ENCODE measurements at places on chromosomes 12 and 14.

- DNase-seq: no peak
These were observed 45.4 kb downstream of the TMTC1 start for GRCh38 chr12:29738365-29738764.

DNA sequence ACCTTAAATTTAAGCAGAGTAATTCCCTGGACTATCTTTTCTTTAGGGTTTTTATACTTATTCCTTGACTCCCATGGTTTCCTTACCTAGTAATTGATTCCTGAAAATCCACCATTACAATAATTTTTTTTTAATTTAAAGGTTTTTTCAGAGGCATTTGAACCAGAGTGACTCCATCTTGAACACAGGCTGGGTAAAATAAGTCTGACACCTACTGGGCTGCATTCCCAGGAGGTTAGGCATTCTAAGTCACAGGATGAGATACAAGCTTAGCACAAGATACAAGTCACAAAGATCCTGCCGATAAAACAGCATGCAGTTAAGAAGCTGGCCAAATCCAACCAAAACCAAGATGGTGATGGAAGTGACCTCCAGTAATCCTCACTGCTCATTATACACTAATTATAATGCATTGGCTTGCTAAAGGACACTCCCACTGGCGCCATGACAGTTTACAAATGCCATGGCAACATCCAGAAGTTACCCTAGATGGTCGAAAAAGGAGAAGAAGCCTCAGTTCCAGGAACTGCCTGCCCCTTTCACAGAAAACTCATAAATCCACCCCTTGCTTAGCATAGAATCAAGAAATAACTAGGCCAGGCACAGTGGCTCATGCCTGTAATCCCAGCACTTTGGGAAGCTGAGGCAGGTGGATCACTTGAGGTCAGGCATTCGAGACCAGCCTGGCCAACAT is 53.6 kb downstream of the SLC25A21 start:
- DNase-seq: no peak

DNA sequence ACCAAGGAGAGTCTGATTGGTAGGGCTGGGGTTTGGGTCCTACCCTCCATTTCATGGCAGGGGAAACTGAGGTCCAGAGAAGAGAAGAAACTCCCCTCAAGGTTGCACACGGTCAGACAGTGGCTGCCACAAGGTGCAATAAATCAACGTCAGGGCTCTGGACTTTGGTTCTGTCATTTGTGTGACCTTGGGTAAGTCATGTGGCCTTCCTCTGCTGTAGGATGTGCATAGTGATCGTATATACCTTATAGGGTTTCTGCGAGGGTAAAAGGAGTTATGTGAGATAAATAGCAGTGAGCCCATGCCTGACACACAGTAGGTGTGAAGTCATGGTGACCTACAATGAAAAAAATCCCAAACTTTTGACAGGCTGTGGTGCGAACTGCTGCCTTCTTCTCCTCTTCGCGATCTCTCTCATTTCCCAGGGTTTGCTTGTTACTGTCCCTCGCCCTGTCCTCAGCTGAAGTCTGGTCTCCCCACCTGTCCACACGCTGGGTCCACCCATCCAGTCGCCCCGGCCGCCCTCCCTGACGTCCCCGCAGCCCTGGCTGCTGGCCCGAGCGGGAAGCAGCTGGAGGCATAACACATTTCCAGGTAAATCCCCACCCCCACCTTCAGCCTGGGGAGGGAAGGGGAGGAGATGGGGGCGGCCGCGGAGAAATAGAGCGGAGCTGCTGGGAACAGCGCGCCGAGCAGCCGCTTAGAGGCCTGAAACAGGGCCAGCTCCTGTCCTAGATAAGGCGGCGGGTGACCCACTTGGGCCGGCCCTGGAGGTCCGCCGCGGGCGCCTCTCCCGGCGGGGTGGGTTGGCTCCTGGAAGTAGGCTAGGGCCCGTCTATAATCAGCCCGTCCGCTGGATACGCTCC is 1.8 kb upstream of the FAM222A start:
- no peak for DNase-seq

DNA sequence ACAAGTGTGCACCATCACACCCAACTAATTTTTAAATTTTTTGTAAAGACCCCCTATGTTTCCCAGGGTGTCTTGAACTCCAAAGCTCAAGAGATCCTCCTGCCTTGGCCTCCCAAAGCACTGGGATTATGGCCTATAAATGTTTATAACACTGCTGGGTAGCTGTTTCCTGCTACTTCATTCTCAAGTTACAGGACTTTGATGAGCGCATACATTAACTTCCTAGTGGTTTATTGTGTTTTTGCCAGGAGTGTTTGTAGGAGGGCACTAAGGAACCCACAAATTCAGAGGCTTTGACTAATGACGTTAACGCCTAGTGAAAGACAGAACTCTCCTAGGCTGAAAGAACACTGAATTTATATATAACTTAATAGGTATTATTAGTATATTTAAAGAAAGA is 15.2 kb upstream of the NAA30 start:
- DNase-seq: no peak

GRCh38 chr14:56633544-56633943 is 53.9 kb downstream of the TMEM260 start:
- no peak for DNase-seq

DNA sequence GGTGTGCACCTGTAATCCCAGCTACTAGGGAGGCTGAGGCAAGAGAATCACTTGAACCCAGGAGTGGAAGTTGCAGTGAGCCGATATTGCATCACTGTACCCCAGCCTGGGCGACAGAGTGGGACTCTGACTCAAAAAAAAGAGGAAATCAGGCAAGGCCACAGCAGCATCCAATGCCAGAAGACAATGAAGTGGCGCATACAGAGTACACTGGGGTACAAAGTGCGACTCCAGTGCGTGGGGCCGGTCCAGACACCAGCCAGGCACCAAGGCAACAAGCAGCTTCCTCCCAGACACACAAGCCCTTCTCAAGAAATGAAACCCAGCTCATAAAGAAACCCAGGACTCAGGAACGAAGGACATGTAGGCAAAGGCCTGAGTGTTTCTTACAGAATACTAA is 28.2 kb downstream of the TTC7B start:
- no peak for DNase-seq

DNA sequence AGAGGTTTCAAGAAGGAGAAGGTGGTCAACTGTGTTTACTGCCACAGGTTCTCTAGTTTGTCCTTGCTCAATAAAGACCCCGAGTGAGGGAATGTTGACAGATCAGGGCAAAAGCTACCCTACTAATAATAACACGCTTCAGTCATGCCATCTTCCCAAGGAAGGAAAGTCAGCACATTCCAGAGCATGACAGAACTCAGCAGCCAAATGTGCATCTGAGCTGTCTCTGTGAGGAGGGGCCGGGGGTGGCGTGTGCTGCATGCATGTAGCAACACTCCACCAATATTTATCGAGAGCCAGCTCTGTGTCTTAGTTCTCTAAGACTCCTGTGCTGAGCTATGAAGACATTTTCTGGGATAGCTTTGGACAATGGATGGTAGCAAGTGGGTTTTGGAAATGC is 260.4 kb downstream of the DPF3 start:
- DNase-seq: no peak

DNA sequence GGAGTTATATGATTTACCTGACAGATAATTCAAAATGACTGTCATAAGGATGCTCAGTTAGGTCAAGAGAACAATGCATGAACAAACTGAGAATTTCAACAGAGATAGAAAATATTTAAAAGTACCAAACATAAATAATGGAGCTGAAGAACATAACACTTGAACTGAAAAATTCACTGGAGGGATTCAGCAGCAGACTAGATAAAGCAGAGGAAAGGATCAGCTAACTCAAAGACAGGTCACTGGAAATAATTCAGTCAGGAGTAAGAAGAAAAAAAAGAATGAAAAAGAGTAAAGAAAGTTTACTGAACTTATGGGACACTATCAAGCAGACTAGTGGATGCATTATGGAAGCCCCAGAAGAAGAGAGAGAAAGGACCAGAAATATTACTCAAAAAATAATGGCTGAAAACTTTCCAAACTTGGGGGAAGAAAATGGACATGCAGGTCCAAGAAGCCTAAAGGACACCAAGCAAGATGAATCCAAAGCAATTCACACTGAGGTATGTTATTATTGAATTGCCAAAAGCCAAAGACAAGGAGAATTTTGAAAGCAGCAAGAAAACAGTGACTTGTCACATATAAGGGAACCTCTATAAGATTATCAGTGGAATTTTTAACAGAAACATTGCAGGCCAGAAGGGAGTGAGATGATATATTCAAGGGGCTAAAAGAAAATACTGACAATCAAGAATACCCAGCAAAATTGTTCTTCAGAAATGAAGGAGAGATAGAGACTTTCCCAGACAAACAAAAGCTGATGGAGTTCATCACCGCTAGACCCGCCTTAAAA is 78.7 kb downstream of the GCH1 start:
- DNase-seq: no peak

- no peak for DNase-seq
These were observed 428.2 kb downstream of the RAD51B start for GRCh38 chr14:68247676-68248268.
